Activated T-helper 1 cell treated with Interleukin-2 at 50 U/mL for 16 hours (primary cell): ENCODE measurements at places on chromosomes 6 and 20.

GRCh38 chr20:62668441-62669027 lies 26.2 kb downstream of the SLCO4A1 start:
- peak; percentile 9 for DNase-seq

DNA sequence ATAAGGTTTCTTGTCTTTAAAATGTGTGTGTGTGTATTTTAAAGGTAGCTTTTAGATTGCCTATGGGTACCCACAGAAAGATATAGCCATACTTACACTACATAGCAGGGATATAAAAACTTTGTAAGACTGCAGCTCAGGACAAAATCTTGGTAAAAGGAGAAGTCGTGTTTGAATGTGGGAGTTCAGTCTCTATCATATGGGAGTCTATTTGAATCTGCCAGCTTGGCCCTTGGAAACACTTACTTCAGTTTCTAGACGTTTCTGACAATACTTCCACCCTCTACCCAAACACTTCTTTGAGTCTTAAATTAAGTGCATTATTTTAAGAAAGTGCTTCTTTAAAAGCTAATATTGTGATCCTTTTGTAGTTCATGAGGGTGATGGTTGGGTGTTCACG lies 155.7 kb downstream of the CARMIL1 start:
- DNase-seq = no peak

DNA sequence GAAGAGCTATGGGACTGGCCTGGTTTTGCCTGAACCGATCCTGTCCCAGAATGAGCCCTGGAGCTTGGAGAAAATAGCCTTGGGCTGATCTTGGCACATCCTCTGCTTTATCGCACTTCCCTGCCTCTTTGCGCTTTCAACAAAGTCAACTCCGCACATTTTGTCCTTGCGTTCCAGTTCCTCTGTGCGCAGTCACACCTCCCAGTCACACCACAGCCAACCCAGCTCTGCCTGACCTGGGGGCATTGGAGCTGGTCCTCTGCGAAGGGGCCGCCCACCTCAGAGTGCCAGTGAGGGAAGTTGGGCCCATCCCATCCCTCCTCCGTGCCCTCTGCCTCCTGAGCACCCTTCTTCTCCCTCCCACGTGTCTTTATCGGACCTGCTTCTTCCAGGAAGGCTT lies 16.9 kb upstream of the UQCC2 start:
- no peak for DNase-seq

- no peak for DNase-seq
Observed at GRCh38 chr20:53221731-53222130, 249.6 kb downstream of the TSHZ2 start.

DNA sequence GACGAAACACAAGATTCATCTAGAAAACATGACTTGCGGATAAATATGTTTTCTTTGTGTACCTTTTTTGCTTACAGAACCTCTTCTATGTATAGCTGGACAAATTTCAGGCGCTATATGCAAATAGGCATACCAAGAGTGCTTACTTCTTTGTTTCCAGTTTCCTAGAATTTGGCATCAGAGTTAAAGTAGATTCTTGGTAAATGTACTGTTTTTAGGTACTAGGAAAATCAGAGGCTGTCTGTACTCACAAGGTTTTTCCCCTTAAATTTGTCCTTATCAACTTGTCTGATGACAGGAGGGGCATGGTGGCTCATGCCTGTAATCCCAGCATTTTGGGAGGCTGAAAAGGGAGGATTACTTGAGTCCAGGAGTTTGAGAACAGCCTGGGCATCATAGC lies 124.9 kb upstream of the TMEM170B start:
- DNase-seq = no peak

GRCh38 chr6:63773200-63773599 lies 137.6 kb downstream of the PHF3 start:
- no peak for DNase-seq

DNA sequence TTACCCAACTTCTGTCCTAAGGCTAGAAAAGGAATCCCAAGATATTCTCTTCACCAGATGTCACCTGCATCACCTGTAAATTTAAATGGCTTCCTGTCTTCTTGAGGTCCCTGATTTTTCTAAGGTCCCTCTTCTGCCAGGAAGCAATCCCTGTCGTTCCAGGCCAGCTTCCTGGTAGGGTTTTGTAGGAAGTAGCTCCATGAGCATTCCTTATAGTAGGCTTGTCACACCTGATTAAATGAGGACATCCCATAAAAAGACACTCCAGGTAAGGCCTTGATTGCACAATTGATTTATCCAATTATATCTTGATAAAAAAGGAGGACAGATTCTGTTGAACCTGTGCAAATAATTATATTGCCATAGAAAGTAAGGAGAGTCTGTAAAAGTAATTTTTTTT lies 8.7 kb downstream of the RAB44 start:
- DNase-seq = no peak

DNA sequence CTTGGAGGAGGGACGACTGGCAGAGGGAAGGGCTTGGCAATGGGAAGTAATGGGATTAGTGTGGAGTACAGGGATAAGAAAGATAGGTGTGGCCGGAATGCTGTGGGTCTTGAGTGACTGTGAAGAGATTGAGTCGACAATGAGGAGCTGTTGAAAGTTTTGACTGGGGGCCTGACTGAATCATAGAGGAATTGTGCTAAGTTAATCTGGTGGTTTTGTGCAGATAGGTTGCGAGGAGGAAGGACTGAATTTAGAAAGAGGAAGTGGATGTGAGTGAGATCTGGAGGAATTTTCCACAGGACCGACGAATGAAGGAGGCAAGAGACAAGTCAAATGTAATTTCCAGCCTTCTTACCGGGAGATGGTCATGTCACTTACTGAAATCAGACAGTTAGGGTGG lies 143.9 kb upstream of the RALGAPA2 start:
- no peak for DNase-seq

DNA sequence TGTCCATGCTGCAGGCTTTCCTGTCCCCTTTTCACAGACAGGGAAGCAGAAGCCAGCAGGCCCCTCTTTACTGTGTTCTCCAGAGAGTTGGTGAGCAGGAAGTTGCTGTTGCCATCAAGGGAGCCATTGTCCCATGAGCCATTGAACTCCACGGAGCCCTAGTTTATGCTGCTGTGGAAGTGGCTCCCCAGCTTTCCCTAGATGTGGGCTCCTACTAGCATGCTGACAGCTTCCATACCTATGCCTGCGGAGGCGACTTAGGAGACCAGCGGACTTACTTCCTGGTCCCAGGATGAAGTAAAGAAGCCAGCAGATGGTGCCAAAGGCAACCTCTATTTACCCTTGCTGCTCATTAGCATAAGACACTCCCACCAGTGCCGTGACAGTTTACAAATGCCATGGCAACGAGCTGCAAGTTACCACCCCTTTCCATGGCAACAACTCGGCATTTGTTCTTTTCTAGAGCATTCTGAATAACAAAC lies 30.8 kb upstream of the FKBP1A start:
- no peak for DNase-seq

GRCh38 chr6:96626759-96627364 lies 63.9 kb downstream of the FHL5 start:
- no peak for DNase-seq

DNA sequence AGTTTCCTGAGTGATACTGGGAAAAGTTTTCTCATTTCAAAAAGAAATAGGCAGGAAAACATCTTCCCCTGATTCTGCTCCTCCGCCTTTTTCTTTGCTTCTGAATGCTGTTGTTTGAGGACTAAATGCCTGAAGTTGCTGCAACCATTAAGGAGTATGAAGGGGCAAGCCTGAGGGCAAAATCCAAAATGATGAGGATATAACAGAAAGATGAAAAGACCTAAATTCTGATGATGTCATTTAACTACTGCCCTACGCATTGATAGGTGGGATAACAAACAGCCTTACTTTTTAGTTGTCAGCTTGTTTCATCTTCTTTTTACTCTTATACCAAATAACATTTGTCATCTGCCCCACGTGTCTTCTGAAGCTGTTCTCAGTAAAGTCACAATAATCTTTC lies 474.6 kb upstream of the MMS22L start:
- no peak for DNase-seq

GRCh38 chr6:10837622-10837994 lies 731 bp downstream of the MAK start:
- no peak for DNase-seq

- no peak for DNase-seq
Observed at GRCh38 chr20:19784511-19785172, 26.6 kb downstream of the RIN2 start.

- no peak for DNase-seq
Observed at GRCh38 chr6:53109612-53110011, 39.0 kb downstream of the GCM1 start.

- DNase-seq = no peak
Observed at GRCh38 chr20:51467956-51468626, 74.4 kb downstream of the NFATC2 start.

DNA sequence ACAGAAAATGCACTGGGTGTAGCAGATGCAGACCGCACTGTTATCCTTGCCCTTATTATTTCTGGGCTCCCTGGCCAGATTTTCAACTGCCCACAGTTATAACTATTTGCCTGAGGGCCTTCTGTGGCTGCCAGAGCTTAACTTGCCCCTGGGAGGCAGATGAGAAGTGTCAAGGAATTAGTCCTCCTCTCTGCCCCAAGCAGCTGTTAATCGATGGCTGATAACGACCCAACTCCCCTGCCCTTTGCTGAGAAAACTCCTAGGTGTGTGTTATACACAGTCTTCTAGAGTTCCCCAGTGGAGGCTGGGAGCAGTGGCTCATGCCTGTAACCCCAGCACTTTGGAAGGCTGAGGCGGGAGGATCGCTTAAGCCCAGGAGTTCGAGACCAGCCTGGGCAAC lies 44.4 kb upstream of the SHLD1 start:
- no peak for DNase-seq

DNA sequence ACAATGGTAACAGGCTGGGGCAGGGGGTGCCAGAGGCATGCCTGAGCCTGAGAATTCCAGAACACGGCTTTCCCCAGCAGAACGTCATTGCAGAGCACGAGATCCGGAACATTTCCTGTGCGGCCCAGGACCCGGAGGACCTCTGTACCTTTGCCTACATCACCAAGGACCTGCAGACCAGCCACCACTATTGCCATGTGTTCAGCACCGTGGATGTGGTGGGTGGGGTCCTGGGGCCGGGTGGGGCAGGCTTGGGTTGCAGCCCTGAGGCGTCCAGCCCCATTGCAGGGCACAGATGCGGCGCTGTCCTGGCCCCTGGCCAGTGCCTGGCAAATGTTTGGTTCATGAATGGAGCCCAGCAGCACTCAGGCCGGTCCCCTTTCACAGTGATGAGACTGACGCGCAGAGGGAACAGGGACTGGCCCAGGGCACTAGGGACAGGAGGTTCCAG lies 57.1 kb downstream of the TCP11 start:
- no peak for DNase-seq

- DNase-seq = no peak
Observed at GRCh38 chr6:128259029-128259724, 261.2 kb downstream of the PTPRK start.

GRCh38 chr20:50595433-50595895 lies 85.3 kb downstream of the PTPN1 start:
- DNase-seq = no peak

- no peak for DNase-seq
Observed at GRCh38 chr6:14917109-14917910, 328.6 kb upstream of the JARID2 start.

- DNase-seq = peak; percentile 66
Observed at GRCh38 chr6:139373154-139373927, 1.1 kb downstream of the CITED2 start.

DNA sequence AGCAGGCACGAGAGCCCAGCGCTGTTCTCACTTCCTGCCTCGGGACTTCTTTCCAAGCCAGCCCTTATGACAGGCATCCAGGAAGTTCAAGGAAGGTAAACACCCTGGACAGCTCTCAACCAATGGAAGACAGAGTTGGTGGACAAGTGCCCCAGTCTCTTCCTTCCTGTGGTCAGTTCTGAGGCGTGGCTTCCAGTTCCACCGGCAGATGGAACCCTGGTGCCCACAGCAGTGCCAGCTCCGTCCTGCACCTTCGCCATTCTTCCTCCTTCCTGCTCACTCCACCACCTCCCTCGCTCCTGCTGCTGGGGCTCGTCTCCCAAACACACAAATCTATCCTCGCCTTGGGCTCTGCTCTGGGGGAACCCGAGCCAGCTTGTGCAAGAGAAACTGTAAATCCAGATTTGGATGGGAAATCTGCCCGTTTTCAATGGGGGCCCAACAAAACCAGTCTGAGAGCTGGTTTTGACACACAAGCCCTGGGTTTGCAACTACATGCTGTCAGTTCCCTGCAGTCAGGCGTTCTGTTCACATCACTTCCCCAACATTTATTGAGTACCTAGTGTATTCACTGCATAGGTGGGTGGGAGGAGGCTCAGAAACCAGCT lies 162.7 kb downstream of the GRM4 start:
- no peak for DNase-seq

DNA sequence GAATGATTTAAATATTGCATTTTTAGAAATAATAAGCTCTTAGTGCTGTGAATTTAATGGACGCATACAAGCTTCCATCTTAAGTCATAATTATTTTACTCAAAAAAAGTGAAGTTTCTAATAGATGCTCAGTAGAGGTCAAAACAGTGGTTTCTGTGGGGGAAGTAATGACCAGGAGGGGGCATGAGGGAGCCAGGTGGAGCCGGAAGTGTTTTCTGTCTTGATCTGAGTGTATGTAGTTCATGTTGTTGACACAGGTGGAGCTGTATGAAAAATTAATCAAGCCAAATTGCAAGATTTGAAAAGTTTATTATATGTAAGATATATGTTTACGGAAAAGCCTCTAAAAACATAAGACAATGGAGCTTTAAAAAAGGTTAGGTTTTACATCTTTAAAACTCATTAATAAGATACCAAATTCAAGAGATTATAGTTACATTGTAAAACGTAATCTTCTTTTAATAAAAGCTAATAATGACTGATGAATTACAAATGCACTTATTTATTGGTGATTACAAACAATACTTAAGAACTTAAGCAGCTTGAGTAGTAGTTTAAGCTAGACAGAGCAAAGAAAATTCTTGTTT lies 68.0 kb downstream of the PLAGL1 start:
- peak; percentile 10 for DNase-seq

DNA sequence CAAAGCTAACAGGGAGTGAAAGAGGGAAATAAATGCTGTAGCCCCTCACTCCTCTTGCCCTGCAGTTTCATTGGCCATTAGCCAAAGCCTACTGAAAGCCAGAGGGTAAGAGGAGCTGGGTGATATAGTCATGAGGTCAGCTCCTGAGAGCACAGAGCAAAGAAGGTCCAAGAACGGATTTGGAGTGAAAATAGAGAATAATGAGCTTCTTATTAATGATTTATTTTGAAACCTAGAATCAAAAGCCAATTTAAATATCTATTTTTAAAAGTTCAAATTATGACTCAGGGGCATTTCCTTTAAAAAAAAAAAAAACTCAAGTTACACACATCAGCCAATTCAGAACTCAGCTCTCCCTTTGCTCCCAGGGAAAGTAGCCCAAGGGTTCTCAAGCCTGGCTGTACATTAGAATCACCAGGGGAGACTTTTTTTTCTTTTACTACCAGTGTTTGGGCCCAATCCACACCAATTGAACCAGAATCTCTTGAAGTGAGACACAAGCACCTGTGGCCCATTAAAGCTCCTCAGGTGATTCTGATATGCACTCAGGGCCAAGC lies 79.1 kb downstream of the SNAP25 start:
- DNase-seq = no peak

GRCh38 chr6:63573076-63573898 lies 1.0 kb downstream of the LOC128125822 start:
- peak; percentile 49 for DNase-seq
